Ascending aorta (tissue), 2 donors: ENCODE measurements at places on chromosomes 2 and 18. TPM values are rescaled to one million over a fixed set of nuclear protein-coding genes. Genes with fewer than 3 reads are reported as not detected.
A peak's percentile ranks its signal among the peaks of the same experiment; 100 is the strongest.

Gene NCK2
- 57.6 TPM for total RNA-seq

GRCh38 chr2:196176142-196176738, 4.9 kb upstream of the STK17B start:
- no peaks in the 10 kb centered on the region for H3K27me3 ChIP-seq
- DNase-seq: no peak
- no peak overlapping the region for H3K4me3 ChIP-seq
- H3K36me3 ChIP-seq: no peaks in the 10 kb centered on the region
- no peaks in the 10 kb centered on the region for H3K4me1 ChIP-seq

GRCh38 chr2:120968307-120969015, 232.8 kb downstream of the GLI2 start:
- H3K27ac ChIP-seq: no peak overlapping the region
- no peaks in the 10 kb centered on the region for H3K4me1 ChIP-seq
- DNase-seq: no peak
- peaks cover 15% of the 10 kb centered on the region for H3K36me3 ChIP-seq
- no peaks in the 10 kb centered on the region for H3K27me3 ChIP-seq

Gene AMER3
- not detected for total RNA-seq

Gene VWA3B
- total RNA-seq: not detected

- no peaks in the 10 kb centered on the region for H3K4me1 ChIP-seq
- no peaks in the 10 kb centered on the region for H3K36me3 ChIP-seq
- no peak overlapping the region for H3K27ac ChIP-seq
- H3K4me3 ChIP-seq: no peak overlapping the region
- DNase-seq: no peak
These were observed 25.7 kb downstream of the ANO7 start for GRCh38 chr2:241214209-241214608.

Gene SP9
- total RNA-seq: not detected

DNA sequence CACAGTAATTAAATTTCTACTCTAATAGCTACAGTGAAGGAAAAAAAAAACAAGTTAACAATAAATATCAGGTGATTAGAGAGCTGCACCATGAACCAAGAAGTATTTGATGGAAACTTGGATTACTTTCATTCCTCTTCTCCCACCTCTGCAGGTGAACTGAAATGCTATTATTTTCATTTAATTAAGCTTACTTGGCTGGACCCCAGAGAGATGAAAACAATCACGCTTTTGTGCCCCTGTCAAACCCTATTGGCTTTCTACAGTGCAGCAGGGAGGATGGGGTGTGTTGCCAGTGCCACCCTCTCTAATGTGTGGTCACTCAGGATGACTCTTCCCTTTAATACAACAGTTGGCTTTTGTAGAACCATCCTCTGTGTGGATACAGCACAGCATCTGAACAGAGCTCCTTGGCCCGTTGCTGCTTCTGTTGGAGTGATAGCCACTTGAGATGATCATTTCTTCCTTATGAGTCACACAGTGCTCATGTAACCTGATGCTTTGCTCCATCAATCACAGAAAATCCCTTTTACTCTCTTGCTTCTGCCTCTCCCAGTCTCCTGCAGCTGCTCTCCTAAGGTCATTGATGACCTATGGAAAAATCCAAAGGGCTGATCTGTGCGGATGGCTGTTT, 5.5 kb upstream of the ARL4C start:
- no peak overlapping the region for H3K4me3 ChIP-seq
- DNase-seq: no peak
- no peaks in the 10 kb centered on the region for H3K36me3 ChIP-seq
- H3K27ac ChIP-seq: no peak overlapping the region
- H3K27me3 ChIP-seq: no peaks in the 10 kb centered on the region
- H3K4me1 ChIP-seq: no peaks in the 10 kb centered on the region

DNA sequence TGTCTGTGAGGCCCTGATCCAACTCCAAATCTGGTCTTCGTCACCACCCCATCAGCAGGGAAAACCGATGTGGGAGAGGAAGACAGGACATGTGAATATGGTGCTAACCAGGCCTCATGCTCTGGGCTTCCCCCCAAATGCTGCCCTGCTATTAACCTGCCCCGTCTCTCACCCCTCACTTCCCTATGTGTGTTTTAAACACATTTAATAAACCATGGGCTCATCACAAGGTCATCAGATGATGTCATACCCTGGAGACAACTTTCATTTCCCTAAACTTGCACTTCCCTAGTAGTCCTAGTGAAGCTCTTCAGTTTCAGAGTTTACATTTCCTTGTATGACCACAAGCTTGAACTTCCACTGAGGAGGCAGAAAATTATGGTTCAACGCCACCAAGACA, 49.9 kb downstream of the CD8B2 start:
- H3K4me1 ChIP-seq: no peaks in the 10 kb centered on the region
- H3K27me3 ChIP-seq: no peaks in the 10 kb centered on the region
- no peak overlapping the region for H3K4me3 ChIP-seq
- DNase-seq: no peak
- no peak overlapping the region for H3K27ac ChIP-seq

- H3K36me3 ChIP-seq: no peaks in the 10 kb centered on the region
- H3K4me1 ChIP-seq: no peaks in the 10 kb centered on the region
- no peak for DNase-seq
- H3K27me3 ChIP-seq: no peaks in the 10 kb centered on the region
These were observed 537.1 kb upstream of the ID2 start for GRCh38 chr2:8144785-8145184.

DNA sequence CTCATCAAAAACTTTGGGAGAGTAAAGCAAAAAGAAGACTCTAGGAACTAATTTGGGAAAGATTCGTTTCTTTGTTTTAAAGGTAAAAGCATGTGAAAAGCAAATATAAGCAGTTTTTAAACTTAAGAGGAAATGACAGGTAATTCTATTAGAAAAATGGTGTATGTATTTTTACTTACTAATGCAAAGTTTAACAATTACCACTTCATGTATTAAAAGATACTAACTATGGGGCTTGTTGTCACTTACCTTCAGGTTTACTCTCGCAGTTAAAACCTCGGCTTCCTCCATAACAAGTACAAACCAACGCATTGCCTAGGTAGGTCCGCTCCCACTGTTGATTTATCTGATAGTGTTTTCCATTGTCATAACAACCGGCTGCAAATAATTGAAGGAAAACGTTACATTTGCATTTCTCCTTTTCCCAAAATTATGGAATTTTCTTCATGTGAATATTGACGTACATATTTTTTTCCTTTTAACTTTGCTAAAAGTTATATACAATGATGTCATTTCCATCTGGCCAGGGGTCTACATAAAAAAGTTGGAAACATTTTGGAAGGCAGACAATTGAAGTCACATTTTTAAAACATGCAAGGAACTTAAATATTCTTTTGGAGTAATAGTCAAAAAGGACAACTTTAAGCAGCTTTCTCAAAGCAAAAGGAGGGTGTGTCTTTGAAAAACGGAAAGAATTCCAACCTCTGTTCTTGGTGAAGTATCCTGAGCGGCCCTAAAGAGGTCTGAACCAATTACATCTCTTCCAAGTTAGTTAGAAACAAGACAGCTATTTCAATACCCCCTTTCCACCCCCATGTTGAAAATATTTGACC, 1.2 kb downstream of the FN1 start:
- H3K27ac ChIP-seq: peak overlapping the region; percentile 88
- H3K27me3 ChIP-seq: no peaks in the 10 kb centered on the region
- H3K4me3 ChIP-seq: peak overlapping the region; percentile 80
- DNase-seq: no peak
- peaks cover 35% of the 10 kb centered on the region for H3K36me3 ChIP-seq
- H3K4me1 ChIP-seq: peaks cover 25% of the 10 kb centered on the region

DNA sequence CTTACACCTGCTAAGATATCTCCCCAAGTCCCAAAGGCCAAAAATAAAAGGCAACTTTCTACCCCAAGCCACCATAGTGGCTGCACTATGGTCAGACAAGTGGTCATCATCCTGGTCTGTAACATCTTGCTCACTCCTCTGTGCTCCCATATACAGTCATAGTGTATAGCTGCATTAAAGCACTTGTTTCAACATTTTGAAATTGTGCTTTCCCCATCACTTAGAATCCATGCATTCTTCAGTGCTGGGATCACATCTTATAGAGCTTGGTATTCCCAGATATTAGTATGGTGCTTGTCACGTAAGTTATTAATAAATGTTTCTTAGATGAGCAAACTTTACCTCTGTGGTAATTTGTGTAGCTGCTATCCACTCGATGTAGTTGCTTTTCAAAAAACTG, 40.4 kb upstream of the CDC42EP3 start:
- no peak for DNase-seq
- no peaks in the 10 kb centered on the region for H3K4me1 ChIP-seq
- H3K27me3 ChIP-seq: no peaks in the 10 kb centered on the region
- no peaks in the 10 kb centered on the region for H3K36me3 ChIP-seq
- no peak overlapping the region for H3K4me3 ChIP-seq

GRCh38 chr2:144516411-144516980, 3.4 kb downstream of the ZEB2 start:
- no peaks in the 10 kb centered on the region for H3K27me3 ChIP-seq
- DNase-seq: no peak
- peaks cover 11% of the 10 kb centered on the region for H3K4me1 ChIP-seq

Gene YPEL5
- total RNA-seq: 14.2 TPM

DNA sequence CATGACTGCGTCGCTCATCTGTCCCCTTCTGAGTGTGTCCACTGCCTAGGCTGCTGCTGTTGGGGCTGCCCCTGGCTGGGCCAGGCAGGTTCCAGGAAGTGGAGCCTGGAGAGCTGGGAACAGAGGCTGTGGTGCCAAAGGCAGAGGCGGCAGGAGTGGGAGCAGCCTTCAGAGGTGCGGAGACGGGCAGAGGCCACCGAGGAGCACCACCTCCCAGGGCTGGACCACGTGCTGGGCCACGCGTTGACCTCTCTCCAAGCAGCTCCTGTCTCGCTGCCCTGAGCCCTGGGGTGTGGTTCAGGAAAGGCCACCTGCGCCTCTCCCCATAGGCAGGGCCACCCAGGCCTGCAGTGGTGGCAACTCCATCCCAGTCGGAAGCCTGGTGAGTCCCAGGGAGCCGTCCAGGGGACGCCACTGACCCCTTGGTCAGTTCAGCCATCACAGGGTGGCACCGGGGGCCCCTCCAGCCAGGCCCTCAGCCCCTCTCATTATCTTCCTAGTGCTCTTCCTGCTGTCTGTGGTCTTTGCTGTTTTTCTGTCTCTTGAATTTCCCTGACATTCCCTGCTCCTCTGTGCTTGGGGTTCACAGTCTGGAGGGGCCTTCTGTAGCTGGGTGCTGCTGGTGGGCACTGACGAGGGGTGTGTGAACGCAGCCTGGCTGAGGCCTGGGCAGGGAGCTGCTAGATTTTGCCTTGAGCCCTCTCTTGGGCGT, 122.8 kb upstream of the HS6ST1 start:
- H3K27ac ChIP-seq: peak overlapping the region; percentile 64
- no peak overlapping the region for H3K4me3 ChIP-seq
- DNase-seq: peak; percentile 63
- H3K27me3 ChIP-seq: no peaks in the 10 kb centered on the region

DNA sequence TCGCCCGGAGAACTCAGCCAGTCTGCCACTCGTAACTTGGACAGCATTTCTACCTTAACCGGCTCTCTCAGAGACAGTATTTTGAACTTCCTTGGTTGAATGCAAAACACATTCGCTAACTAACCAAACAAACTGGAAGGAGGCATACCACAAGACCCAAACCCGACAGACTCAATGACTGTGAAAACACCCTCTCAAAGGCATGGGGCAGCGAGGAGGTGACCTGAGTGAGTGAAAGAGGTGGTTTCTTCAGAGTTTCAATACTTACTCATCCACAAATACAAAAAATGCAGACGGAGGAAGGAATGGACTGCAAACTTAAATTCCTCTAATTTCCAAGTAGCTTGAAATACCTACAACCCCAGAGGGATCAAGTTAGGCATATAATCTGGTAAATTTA, 132.9 kb downstream of the GAREM1 start:
- H3K4me3 ChIP-seq: no peak overlapping the region
- H3K36me3 ChIP-seq: no peaks in the 10 kb centered on the region
- H3K27ac ChIP-seq: no peak overlapping the region

GRCh38 chr2:152615177-152615576, 102.1 kb downstream of the PRPF40A start:
- peaks cover 35% of the 10 kb centered on the region for H3K36me3 ChIP-seq
- H3K4me1 ChIP-seq: no peaks in the 10 kb centered on the region
- DNase-seq: no peak
- no peaks in the 10 kb centered on the region for H3K27me3 ChIP-seq
- H3K27ac ChIP-seq: no peak overlapping the region

Gene ANKRD23
- total RNA-seq: 4.0 TPM

Gene TPO
- total RNA-seq: 52.5 TPM

DNA sequence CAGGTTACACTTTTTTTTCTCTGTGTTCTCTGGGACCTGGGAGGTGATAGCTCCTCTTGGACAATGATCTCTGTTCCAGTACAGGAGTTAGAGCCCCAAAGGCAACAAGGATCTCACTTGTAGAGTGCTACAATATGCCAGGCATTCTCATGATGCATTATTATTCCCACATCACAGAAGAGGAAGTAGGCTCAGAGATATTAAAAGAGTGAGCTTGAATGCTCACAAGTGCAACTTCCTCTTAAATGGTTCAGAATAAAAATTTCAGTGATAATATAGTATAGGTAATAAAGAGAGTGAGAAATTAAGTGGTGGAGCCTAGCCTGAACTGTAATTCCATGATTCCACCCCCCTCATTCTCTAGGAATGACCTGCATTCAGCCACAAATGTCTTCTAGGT, 21.4 kb downstream of the POLE4 start:
- DNase-seq: no peak
- H3K4me3 ChIP-seq: no peak overlapping the region
- no peaks in the 10 kb centered on the region for H3K27me3 ChIP-seq
- H3K4me1 ChIP-seq: no peaks in the 10 kb centered on the region

DNA sequence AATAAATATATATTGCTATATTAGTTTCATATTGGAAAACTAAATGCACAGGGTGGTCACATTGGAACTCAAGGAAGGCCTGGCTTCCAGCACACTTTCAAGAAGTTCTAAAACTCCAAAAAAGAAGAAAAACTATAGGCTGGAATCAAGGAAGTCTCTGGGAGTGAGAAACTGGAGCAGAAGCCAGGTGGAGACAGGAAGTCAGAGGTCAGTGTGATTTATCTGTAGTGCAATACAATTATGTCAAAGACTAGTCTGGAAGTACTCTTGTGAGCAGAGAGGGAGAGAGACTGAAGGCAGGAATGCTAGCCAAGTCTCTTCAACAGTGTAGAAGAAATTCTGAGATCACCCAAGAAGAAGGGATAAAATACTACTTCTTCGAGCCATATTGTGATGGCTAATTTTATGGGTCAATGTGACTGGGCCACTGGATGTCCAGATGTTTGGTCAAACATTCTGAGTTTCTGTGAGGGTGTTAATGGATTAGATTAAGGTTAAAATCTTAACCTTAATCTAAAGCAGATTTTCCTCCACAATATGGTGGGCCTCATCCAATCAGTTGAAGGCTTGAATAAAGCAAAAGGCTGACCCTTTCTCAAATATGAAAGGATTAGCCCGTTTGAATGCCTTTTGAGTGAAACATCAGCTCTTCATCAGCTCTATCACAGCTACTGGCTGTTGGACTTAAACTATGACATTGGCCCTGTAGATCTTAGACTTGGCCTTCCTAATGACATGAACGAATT, 208.0 kb downstream of the TDRD15 start:
- no peak overlapping the region for H3K4me3 ChIP-seq
- H3K4me1 ChIP-seq: no peaks in the 10 kb centered on the region
- H3K27me3 ChIP-seq: no peaks in the 10 kb centered on the region
- H3K27ac ChIP-seq: no peak overlapping the region
- H3K36me3 ChIP-seq: peaks cover 4% of the 10 kb centered on the region
- no peak for DNase-seq

GRCh38 chr2:135701442-135701841, 40.2 kb upstream of the UBXN4 start:
- no peaks in the 10 kb centered on the region for H3K27me3 ChIP-seq
- no peak overlapping the region for H3K27ac ChIP-seq
- no peak for DNase-seq
- no peaks in the 10 kb centered on the region for H3K36me3 ChIP-seq
- no peaks in the 10 kb centered on the region for H3K4me1 ChIP-seq
